ENCODE measurements at places on chromosomes 16 and 17. TPM values are rescaled to one million over a fixed set of nuclear protein-coding genes. Genes with fewer than 3 reads are reported as not detected.

PDE6G gene
- 3.2 TPM for total RNA-seq

SPAG5 gene
- 132 TPM for total RNA-seq

DNA sequence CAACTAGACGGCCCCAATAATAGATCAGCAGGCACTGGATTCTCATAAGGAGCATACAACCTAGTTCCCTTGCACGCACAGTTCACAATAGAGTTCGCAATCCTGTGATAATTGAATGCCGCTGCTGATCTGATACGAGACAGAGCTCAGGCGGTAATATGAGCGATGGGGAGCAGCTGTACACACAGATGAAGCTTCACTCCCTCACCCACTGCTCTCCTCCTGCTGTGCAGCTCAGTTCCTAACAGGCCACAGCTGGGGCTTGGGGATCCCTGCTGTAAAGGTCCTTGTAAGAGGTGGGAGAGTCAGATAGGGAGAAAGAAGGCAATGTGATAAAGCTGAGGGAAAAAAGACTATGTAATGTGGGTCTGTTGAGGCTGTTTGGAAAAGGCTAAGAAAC lies 577.5 kb downstream of the RBFOX1 start:
- DNase-seq = no peak

KRT28 gene
- total RNA-seq = not detected

TERB1 gene
- not detected for total RNA-seq

PSMB10 gene
- total RNA-seq = 9.8 TPM

Measured in endodermal cell (in vitro differentiated cells).